Osteoblast (primary cell): ENCODE measurements at places on chromosomes 2 and 18.

DNA sequence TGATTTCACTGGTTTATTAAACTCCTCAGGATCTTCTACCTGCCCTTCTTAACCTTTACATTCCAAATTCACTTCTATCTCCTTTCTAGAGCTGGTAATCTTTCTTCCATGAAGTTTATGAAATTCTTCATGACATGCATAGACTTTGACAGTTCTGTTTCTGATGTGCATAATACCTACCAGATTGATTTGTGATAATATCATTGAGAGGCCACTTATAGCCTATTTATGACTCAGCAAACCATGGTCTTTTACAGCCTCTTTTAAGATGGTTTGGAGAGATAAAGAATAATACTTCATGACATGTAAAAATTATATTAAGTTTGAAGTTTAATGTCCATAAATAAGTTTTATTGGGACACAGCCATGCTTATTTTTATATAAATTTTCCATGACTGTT lies 14.0 kb downstream of the SCN2A start:
- no peak for DNase-seq

- DNase-seq = no peak
These were observed 101.9 kb downstream of the THADA start for GRCh38 chr2:43493954-43494353.

DNA sequence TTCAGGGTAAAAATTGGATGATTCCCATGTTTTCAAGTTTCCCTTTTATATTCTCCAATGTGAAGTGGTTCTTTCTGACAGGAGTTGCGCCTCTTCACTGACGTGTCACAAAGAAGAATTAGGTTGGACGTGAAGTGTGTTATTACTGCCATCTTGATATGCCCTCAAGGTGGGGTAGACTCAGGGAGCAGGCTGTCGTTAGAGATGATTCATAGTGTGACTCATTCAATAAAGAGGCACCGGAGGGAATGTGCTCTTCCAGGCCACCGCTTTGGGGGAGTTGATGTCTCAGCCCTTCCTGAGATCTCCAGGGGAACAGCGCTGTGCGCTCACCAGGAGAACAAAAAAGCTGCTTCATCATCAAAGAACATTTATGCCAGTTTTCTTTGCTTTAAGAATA lies 3.6 kb upstream of the DGKD start:
- DNase-seq = peak; percentile 98

DNA sequence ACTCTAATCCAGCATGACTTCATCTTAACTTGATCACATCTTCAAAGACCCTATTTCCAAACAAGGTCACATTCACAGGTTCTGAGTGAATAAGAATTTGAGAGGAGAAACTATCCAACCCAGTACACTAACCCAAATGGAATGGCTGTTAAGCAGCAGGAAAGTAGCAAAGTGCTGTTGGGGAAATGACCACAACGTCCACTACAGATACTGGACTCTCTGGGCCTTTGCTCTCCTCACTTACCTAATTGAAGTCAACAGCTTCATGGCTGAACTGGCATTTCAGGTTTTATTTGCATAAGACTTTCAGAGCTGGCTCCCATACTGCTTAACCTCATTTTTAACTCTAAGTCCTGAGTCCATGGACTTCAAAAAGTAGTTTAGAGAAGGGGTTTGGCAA lies 38.0 kb upstream of the ACVR2A start:
- DNase-seq = no peak

DNA sequence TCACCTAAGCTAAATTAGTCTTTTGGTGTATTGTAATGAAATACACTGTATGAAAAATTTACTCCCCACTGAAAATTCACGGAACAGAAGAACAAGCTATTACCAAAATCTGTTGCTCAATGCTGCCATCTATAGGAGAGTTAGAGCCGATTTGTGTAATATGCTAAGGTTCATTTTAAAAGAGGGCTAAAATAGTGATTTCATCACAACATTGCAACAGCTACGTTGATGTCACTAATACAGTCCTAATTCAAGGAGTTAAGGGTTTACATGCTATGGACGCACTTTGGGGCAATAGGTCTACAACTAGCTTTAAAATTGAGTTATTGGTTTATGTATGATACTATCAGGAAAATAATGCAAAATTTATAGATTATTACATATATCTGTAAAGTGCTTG lies 3.0 kb upstream of the IRS1 start:
- DNase-seq = peak; percentile 86

DNA sequence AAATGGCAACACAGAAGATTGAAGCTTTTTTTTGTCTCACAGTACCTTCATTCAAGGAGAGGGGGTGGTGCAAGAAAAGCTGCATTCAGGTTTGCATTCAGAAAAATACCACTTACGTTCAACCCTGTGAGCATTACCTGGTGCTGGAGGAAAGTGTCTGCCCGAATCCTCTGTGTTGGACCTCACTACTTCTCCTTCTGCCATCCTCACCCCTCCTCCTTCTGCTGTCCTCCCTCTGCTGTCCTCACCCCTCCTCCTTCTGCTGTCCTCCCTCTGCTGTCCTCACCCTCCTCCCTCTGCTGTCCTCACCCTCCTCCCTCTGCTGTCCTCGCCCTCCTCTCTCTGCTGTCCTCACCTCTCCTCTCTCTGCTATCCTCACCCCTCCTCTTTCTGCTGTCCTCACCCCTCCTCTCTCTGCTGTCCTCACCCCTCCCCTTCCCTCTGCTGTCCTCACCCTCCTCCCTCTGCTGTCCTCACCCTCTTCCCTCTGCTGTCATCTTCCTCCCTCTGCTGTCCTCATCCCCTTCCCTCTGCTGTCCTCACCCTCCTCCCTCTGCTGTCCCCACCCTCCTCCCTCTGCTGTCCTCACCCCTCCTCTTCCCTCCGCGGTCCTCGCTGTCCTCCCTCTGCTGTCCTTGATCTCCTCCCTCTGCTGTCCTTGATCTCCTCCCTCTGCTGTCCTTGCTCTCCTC lies 11.3 kb downstream of the GAD1 start:
- DNase-seq = peak; percentile 42

- DNase-seq = no peak
These were observed 666.5 kb downstream of the SLC4A3 start for GRCh38 chr2:220293966-220294365.

DNA sequence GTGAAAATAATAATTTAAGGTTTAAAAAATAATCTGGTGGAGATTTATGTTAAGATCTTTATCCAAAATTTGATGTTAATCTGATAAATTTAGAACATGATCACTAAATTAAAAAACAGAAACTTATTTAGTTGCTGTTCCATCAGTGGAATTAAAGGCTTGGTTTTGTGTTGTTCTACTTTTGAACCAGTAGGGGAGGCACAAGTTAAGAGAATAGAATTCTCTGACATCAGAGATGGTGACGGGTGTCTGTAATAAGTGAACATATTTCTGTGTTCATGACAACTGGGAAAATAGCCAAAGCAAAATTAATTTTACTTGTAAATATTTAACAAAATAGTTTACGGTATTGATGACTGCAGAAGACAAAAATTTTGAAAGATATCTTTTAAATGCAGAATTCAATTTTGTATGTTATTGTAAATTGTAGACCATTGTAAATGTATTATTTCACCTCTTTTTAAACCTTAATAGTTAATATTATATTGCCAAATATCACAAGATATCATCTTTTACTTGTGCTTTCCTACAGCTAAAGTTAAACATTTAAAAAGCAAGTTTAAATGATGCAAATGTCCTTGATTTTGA lies 106.0 kb downstream of the UBR3 start:
- DNase-seq = peak; percentile 18

GRCh38 chr2:54845514-54845913 lies 122.1 kb downstream of the EML6 start:
- no peak for DNase-seq

DNA sequence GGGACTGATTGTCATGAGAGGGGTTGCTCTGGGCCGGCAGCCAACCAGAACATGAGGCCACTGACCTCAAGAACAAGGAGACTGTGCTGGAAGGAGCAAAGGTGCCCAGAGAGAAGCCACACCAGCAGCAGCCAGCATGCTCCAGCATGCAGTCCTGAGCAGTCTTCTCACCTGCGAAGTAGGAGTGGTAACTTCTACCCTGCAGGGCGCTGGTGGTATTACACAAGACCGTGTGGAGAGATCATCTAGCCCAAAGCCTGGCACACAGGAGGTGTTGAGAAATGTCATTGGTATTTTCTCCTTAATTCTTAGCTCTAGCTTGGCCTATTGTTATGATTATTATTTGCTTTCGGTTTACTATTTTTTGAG lies 132.7 kb downstream of the TSN start:
- no peak for DNase-seq

DNA sequence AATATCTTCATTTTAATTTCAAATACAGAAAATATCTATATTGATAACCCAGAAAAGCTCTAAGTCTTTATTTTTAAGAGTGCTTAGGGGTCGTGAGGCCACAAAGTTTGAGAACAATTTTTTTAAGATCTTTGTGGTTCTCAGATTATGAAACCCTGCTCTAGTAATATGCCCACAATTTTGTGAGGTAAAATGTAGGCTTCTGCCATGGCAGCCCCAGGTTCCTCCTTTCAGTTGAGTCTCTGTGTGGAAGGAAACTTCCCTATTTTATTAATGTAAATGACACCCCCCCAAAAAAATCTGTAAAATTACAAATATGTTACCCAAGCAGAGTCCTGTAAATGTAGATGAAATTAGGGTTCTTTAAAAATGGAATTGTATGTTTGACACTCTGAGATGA lies 600.5 kb downstream of the SATB2 start:
- DNase-seq = no peak

GRCh38 chr2:3637692-3638455 lies 20.1 kb upstream of the ALLC start:
- DNase-seq = peak; percentile 42

DNA sequence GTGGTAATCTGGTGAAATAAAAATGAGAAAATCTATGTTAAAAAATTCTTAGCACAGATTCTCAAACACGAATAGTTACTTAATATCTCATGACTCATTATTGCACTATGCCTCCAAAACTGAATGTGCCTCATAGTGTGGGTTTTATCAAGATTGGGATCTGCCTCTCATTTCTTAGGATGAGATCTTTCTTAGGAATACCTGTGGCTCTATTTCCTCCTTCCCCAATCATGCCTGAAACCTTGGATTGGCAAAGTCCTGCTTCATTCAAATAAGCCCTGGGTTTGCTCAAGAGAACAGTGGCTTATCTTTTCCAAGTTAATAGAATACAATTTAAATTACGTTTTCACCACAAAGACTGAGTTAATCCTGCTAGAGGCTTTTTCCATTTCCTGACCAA lies 100.3 kb downstream of the DPP10 start:
- DNase-seq = no peak

GRCh38 chr2:68292108-68292710 lies 27.5 kb downstream of the CNRIP1 start:
- no peak for DNase-seq

- DNase-seq = no peak
These were observed 212.3 kb downstream of the BCL11A start for GRCh38 chr2:60341151-60341550.

- DNase-seq = no peak
These were observed 5.0 kb downstream of the OSBPL6 start for GRCh38 chr2:178199334-178199733.
